ENCODE measurements at places on chromosomes 12 and 14.

GRCh38 chr14:62673014-62673755 is 372.1 kb downstream of the KCNH5 start:
- DNase-seq: no peak

DNA sequence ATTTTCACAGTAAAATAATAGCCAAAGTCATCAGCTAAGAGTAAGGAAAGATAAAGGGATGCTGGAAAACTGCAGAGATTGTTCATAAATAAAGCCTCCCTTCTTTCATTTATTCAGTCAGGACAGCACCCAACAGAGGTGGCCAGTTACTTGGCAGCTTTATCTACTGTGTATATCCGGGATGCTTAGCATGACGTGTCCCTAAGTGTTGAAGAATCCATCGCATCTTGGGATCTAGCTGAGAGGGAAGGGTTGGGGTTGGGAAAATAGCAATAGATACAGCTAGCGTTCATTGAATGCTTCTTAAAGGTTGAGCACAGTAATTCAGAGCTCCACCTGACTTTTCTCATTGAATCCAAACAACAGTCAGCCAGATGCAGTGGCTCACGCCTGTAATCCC is 5.6 kb upstream of the ERBB3 start:
- DNase-seq: no peak

DNA sequence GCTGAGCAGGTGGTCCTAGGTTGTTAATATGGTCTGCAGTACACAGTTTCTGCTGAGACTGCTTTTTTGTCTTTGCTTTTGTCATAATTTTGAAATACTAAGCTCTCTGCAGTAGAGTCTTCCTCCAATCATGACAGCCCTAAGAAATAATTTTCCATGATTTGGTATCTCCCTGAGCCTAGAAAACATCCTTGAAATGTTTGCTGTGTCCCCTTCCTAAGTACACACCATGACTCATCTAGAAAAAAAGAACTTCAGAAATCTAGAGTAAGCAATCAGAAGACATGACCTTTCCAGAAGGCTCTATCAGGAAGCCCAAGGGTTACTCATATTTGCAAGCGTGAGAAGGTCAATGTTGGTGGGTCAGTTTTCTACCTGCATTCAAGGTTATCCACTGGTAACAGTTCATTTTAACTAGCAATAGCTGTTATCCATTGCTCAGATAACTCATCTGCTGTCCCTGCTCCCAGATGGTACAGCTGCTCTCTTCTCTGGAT is 16.4 kb downstream of the DAD1 start:
- DNase-seq: no peak

GRCh38 chr14:59428581-59429012 is 36.6 kb downstream of the GPR135 start:
- DNase-seq: no peak

GRCh38 chr14:105499256-105500035 is 8.4 kb downstream of the TEDC1 start:
- peak; percentile 92 for DNase-seq

GRCh38 chr14:78469947-78470346 is 299.8 kb downstream of the NRXN3 start:
- DNase-seq: no peak

- no peak for DNase-seq
Observed at GRCh38 chr12:70854138-70854537, 66.4 kb downstream of the PTPRR start.

All from caudate nucleus (tissue), 63 donors.